ENCODE measurements at places on chromosomes 4 and X.

DNA sequence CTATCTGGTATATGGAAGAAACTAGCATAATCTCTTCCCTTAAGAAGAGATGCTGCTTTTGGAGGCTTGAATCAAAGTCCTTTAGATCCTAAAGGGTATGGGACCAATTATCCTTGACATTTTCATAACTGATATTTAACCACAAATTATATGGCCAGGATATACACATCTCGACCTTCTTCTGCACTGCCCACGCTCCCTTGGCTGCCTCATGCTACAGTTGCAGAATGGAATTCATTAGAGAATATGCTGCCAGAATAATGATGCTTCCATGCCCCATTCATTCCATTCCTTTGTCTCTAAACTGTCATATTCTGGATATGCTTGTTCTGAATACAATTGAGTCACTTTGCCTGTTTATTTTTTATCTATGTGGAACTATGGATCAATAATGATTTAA, 157.1 kb upstream of the PACRGL start:
- no peak for DNase-seq

- no peak for DNase-seq
Observed at GRCh38 chr4:156196722-156197121, 243.1 kb upstream of the CTSO start.

GRCh38 chrX:65987811-65988210, 52.1 kb downstream of the VSIG4 start:
- DNase-seq: no peak

GRCh38 chr4:17103231-17103630, 204.8 kb upstream of the LDB2 start:
- no peak for DNase-seq

DNA sequence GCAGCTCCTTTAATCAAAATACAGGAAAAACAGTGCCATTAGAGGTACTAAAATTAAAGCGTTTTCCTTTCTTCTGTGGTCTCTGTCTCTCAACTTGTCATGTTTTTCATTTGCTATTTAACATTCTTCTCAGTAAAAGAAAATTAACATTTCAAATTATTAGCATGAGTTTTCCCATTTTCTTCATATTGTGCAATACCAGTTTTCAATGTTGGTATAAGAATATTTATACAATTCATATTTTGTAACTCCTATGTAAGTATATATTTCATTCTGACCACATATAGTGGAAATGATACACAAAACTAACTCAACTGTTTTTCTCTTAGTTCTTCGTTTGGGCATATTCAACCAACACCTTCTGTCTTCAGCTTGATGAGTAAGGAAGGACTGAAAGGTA, 308.3 kb downstream of the HS3ST1 start:
- no peak for DNase-seq

DNA sequence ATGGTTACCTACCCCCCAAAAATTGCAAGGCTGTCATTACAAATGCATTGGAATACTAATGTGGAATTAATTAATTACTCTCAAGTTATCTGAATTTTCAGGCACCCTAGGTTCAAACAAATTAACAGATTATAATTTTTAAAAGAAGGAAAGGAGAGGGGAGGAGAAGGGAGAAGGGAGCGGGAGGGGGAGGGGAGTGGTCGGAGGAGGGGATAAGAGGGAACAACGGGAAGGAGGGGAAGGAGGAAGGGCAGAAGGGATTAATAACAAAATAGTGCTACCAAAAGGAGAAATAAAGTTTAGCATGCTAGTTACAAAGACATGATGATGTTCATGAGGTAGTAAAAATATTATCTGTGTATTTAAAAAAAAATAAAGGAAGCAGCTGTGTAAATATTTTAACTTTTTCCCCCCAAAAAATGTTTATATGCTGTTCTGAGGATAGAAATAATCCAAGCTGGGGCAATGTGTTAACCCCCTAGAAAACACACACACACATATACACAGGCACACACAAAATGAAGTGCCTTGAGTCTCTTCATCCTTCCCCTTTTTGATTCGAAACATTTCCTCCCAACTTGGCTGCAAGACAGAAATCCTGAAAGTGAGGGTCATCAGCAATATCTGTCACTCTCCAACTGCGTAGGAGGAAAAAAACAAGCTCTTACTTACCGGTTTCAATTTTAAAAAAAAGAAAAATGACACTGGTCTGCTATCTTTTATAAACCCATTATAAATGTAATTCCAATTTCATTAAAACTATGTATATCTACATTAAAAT, 58.8 kb downstream of the PPP3CA start:
- DNase-seq: no peak

DNA sequence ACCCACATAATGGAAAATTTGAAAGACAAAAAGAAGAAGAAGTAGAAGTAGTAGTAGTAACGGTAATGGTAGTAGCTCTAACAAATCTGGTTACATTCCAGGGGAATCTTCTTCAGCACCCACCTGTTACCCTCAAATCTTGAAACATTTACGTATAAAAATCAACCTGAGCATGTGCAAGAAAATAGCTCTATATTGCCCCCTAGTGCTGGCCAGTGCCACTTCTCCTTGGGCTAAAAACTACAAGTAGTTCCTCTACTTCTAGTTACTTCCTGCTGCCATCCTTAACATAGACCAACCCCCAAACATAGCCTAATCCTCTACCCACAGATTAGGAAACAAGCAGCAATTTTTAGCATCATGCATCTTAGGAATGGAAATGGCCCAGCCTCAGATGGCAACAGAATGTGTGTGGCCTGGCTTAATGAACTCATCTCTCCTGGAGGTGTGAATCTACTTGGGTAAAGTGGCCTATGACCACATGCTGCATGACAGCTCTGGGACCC, 3.1 kb downstream of the PDGFC start:
- no peak for DNase-seq

GRCh38 chr4:182067828-182068227, 175.4 kb upstream of the TENM3 start:
- DNase-seq: no peak

GRCh38 chr4:24675721-24676389, 91.5 kb upstream of the DHX15 start:
- no peak for DNase-seq

GRCh38 chr4:113043591-113043990, 5.9 kb upstream of the ANK2 start:
- DNase-seq: no peak

DNA sequence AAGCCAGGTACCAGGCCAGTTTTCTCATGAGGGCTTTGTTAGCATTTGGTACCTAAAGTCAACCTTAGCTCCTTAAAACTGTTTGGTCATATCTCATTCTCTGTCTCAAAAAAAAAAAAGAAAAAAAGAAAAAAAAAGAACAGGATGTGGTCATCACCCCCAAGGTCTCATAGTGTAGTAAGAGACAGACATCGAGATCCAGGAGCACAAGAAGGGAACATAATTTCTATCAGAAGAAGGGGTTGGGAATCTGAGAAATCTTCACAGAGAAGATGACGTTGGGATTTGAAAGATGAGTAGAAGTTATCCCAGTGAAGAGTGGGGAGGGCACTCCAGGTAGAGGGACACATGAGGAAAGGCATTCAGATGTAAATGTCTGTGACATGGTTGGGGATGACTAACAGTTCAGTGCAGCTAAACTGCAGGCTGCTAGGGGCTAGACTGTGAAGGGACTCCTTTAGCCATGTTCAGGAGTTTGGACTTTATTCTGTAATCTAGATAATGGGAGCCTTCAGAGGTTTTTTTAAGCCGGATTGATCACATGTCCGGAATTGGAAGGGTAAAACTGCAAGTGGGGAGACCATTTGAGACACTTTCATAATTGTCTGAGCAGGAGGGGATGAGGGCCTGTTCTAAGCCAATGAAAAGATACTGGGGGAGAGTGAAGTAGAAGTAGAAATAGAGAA, 26.9 kb upstream of the GJB1 start:
- DNase-seq: no peak

- DNase-seq: no peak
Observed at GRCh38 chr4:71830497-71831190, 46.8 kb upstream of the GC start.

DNA sequence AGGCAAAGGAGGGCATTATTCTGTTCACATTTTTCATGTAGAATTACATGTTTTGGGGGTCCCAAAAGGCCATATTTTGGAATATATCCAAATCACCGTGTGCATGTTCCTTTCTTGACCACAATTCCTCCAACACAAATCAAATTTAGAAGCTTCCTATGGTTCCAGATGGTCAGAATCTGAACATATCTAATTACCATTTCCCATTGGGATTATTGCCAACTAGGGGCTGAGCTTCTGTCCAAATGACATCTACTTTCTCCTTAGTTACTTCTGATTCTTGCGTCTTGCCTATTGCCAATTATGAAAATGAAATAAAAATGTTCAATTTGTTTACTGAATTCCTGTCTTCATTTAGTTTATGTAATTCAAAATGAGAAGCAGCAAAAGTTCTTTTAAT, 163.7 kb downstream of the CPE start:
- DNase-seq: no peak

- DNase-seq: peak; percentile 11
Observed at GRCh38 chrX:151753313-151754046, 18.9 kb downstream of the CNGA2 start.

DNA sequence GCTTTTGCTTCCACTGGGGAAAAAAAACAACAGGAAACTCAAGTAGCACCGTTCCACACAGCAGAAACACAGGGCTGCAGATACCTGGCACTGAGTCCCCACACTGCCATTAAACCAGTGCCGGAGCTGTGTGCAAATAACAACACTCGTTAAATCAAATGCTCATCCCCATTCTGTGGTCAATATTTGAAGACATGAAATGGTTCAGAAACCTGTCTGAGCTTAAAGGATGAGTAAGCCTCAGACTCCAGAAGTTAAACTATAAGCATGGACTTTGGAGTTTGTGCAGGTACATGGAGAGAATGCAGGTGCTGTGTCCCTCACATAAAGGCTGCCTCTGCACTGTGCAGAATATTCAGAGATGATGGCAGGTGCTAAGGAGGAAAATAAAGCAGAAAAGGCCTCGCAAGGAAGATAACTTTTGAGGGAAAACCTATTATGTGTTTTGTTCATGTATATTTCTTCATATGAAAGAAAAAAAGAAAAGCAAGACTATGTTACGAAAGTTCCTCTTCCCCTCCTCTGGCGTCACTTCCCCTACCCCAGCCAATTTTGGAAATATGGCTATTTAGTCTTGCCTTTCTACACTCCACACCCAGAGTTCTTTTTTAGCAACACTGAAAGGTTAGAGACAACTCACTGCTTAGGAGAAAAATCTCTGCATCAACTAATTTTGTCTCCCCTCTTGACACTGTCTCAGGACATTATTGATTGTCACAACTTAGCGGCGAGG, 4.6 kb downstream of the MPP1 start:
- DNase-seq: no peak

- peak; percentile 14 for DNase-seq
Observed at GRCh38 chr4:112704991-112705845, 68.3 kb downstream of the LARP7 start.

GRCh38 chrX:65532016-65532415, 2.6 kb downstream of the LAS1L start:
- DNase-seq: no peak

- DNase-seq: no peak
Observed at GRCh38 chrX:152819266-152819665, 11.3 kb downstream of the CETN2 start.

- DNase-seq: no peak
Observed at GRCh38 chr4:31788676-31789075, 1068.5 kb downstream of the PCDH7 start.

GRCh38 chr4:186249785-186250754, 15.9 kb upstream of the F11 start:
- no peak for DNase-seq

GRCh38 chrX:129759576-129760061, 20.1 kb upstream of the SASH3 start:
- DNase-seq: no peak

DNA sequence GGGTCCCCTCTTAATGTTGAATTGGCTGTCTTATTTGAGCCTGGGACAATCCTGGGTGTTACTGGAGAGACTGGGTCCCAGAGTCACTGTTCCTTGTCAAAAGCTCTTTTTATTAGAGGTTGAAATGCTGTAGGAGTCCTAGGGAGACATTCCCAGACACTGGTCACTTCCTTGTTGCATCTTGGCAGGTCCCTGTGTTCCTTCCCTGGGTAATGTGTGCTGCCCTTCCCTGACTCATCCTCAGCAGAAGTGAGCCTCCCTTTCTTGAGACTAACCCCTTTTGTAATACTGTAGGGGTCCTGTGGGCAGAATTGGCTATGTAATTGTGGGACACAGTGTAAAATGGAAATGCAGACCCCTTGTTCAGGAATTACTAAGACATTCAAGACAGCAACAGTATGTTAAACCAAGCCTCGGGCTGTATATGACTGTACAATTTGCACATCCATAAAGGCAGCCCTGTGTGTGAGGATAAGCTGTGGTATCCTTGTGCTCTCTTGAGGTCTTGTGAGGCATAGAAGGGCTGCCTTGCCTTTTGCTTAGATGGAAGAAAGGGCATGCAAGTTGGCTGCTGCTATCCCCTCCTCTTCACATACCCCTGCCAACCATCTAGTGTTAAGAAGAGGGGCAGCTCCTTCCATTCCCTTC, 53.5 kb downstream of the DCLK2 start:
- no peak for DNase-seq

DNA sequence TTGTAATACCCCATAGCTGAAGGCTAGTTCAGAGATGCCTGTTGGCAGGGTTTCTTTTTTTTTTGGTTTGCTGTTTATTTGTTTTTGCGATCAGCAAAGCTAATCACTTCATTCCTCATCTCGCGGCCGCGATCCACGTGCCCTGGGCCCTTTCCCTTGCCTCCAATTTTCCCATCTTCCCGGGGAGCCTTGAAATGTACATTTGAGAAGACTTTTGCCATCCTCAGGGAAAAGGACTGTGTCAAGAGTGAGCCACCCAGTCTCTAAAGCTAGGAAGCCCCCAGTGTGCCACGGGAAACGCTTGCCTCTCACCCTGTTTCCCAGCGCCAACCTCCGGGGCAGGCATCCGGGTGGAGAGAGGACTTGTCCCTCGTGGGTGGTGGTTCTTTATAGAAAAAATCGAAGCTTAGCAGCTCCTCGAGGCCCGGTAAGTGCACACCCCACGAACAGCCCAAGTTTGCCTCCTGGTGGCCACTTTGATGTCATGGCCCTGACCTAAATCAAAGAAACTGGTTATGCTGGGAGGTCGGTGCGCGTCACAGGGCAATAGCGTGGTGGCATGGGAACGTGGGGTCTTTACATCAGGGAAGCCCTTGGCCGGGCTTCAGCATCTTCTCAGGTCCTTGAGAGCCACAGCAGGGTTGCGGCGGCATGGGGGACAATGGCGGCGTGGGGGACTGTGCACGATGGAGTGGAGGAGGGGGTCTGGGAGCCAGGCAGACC, 42.0 kb downstream of the MAP7D3 start:
- no peak for DNase-seq

DNA sequence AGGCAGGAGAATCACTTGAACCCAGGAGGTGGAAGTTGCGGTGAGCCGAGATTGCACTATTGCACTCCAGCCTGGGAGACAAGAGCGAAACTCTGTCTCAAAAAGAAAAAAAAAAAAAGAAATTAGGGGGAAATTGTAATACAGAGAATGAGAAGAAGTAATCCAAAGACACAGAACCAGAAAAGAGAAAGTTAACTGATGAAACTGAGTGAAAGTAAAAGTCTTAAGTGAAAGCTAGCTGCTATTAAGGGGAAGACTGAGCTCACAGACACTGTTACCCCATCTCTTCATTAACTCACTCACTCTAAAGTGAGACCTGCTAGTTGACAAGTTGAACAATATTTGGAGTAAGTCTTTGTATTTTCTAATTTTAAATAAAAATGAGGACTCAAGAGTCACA, 763.0 kb upstream of the PCDH10 start:
- DNase-seq: no peak

- no peak for DNase-seq
Observed at GRCh38 chrX:112967903-112968302, 127.3 kb upstream of the AMOT start.
